ENCODE measurements at places on chromosomes 7 and 10.

DNA sequence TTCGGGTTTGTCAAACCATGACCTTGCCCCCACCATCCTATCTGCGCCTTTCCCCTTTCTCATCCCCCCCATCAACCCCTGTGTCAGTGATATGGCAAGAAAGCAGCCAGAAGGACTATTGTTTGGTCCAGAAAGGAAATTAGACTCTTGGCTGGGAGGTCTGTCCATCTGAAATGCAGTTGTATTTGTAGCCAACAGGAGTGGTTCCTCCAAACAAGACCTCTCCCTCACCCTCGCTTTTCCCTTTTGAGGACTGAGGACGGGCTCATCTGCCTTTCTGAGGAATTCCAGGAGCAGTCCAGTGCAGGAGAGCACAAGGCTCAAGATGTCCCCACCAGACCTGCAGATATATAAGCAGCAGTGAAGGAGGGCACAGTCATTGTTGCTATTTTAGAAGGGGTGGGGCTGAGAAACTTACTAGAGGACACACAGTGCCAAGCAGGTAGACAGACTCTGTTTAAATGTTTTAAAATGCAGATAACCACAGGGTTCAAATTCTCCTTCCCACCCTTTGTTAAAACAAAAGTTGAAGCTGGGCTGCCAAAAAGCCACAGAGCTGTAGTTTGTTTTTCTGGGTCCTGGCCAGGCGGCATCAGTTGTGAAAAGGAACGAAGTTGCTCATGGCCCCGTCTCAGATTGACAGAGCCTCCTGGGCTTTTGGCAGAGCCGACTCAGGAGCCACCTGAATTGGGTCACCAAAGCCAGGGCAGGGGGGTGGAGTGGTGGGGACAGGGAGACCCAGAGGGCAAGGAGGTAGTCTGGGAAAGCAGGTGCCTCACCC, 37.3 kb downstream of the CYP17A1 start:
- no peak for DNase-seq

GRCh38 chr7:7820939-7821338, 102.5 kb upstream of the RPA3 start:
- DNase-seq, result peak; percentile 10

DNA sequence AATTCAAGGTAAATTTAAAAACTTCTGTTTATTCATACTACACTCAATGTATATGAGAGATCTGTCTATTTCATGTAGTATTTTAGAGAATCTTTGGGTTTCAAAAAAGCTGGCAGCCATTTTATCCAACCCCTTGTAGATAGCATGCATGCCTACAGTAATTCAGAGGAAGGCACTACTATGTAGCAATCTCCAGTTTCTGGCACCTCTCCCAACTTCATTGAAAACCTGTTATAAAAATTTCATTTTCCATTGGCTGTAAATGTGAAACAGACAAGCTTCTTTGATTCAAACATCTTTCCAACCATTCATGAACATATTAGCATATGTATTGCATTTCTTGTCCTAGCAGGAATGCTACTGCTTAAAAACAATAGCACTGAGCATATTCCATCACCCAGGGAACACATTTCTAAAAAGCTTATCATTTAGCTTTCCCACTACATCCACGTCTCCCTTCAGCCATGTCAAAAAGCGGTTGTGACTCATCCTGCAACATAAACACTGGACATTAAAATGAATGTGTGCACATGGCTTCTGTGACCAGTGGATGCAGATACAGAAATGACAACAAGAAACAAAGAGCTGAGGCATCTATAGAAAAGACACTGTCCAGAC, 330.4 kb upstream of the AOAH start:
- no peak for DNase-seq

GRCh38 chr7:91656541-91657482, 223.7 kb downstream of the MTERF1 start:
- DNase-seq, result peak; percentile 93

GRCh38 chr7:26449175-26450165, 157.8 kb downstream of the SNX10 start:
- peak; percentile 71 for DNase-seq

DNA sequence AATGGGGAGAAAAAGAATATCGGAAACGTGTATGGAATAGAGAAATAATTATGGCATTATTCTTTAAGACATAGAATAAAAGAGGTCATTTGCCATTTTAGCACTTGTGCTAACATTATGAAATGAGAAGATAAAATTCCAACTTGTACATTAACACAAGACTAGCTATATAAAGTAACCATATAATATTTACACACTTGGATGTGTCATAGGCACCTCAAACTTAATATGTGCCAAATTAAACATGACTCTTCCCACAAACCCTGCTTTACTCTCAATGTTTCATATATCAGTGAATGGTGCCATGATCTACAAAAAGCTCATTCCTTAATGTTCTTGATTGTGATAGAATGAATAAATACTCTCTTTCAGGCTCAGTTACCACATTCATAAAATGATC, 4.1 kb upstream of the MINDY3 start:
- no peak for DNase-seq

DNA sequence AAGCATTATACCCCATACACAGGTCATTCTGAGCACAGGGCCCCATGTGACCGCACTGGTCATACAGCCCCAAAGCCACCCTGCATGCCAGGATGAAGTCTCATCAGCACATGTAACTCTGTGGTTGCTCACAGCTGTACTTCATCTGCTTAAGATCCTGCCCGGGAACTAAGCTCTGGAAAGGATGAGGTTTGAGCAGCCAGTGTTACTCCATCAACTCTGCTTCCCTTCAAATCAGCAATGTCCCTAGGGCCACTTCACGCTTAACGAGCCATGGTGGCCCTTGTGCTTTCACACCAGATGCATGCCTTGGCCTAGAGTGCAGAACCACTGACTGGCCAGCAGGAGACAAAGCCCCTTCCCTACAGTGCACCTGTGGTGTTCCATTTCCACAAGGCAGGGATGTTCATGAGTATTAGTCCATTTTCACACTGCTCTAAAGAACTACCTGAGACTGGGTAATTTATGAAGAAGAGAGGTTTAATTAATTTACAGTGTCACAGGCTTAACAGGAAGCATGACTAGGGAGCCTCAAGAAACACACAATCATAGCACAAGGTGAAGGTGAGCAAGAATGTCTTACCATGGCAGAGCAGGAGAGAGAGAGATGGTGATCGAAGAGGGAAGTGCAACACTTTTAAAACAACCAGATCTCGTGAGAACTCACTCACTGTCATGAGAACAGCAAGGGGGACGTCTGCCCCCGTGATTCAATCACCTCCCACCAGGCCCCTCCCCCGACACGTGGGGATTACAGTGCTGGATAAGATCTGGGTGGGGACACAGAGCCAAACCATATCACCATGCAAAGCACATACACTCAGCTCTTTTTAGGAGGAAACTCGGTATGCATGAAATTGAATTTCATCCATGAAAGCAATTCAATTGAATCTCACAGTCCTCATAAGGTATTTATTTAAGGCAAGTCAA, 149.0 kb upstream of the CDCA7L start:
- DNase-seq, result peak; percentile 80

- peak; percentile 20 for DNase-seq
Measured at GRCh38 chr10:74051736-74052342, 53.9 kb downstream of the VCL start.

- no peak for DNase-seq
Measured at GRCh38 chr7:158586499-158587161, 993 bp downstream of the PTPRN2 start.

- peak; percentile 37 for DNase-seq
Measured at GRCh38 chr10:133394801-133395221, 854 bp downstream of the MTG1 start.

DNA sequence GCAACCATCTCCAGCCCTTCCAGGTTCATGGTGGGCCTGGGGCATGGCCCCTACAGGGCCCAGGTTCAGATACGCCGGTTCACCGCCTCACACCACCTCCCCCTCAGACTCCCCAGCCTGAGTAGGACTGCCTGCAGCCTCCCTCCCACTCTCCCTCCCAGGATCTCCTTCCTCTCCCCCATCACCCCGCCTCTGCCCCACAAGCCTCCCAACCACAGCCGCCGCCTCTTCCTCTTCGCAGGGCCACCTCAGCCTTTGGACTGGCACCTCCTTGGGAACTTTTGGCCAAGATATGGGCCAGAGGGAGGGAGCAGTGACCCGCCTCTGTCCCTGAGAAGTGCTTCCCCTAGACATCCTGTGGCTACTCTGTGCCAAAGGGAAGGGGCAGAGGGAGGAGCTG, 9.3 kb downstream of the KCNIP2 start:
- DNase-seq, result no peak

DNA sequence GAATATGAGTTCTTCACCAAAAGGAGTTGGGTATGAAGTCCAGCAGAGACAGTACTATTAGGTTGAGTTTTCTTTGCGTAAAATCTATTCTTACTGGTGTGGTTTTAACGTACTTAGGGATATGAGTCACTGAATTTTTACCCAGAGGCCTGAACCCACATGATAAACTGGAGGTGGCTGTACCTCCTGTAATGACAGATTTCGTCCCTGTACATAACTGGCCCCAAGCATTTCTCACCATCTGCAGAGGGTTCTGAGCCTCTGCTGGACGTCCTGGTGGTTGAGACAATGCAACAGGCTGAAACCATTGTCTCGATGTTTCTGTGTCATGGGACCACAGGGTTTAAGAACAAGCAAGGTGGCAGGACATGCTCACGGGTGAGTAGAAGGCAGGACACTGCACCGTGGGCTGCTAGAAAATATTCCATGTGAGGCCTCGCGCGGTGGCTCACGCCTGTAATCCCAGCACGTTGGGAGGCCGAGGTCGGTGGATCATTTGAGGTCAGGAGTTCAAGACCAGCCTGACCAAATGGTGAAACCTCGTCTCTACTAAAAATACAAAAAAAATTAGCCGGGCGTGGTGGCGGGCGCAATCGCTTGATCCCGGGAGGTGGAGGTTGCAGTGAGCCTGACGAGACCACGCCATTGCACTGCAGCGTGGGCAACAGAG, 233.9 kb downstream of the DNAJB6 start:
- no peak for DNase-seq

GRCh38 chr7:80641548-80641947, 3.1 kb downstream of the CD36 start:
- DNase-seq, result peak; percentile 33

- no peak for DNase-seq
Measured at GRCh38 chr10:66982792-66983474, 57.1 kb downstream of the LRRTM3 start.

DNA sequence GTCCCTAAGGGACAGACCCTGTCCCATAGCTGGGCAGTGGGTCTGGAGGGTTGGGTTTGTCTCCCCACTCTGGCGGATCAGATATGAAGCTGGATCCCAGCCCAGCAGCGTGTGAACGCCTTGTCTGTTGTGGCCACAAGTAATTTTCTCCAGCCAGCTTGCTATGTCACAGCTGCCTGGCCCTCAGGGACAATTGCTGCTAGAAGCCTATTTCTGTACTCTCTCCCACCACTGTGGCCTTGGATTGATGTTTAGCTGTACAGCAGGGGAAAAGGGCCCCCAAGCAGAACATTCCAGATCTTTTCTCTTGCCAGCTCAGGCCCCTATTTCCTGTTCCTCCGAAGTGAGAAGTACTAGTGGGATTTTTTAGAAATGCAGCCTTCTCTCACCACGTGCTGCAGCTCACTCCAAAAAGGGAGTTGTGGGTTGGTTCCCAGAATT, 53.5 kb upstream of the WAC start:
- DNase-seq, result no peak

DNA sequence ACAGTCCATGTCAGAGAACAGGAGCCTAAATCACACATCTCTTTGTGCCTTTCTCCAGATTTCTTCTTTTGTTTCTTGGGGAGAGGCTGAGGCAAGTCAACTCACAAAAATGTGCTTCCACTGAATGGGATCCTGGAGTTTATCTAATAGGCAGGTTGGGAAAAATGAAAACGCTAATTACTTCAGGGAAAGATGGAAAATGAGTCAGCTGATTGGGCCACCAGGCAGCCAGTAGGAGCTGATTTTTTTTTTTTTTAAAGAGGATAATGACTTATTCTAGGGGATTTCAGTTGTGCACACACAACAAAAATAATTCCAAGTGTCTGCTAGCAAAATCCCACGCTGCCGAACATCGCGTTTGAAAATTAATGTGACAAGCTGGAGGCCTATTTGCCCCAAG, 412.8 kb upstream of the ZMIZ1 start:
- peak; percentile 21 for DNase-seq

- DNase-seq, result peak; percentile 100
Measured at GRCh38 chr10:102917962-102918816, at the start of gene CNNM2. Gene CNNM2, plus strand, starts transcription at chr10:102918294. Its CDS starts 187 bp downstream, at chr10:102918481.
